Gastroesophageal sphincter (tissue), 4 donors: ENCODE measurements at places on chromosomes 1 and 21.
A peak's percentile ranks its signal among the peaks of the same experiment; 100 is the strongest.

DNA sequence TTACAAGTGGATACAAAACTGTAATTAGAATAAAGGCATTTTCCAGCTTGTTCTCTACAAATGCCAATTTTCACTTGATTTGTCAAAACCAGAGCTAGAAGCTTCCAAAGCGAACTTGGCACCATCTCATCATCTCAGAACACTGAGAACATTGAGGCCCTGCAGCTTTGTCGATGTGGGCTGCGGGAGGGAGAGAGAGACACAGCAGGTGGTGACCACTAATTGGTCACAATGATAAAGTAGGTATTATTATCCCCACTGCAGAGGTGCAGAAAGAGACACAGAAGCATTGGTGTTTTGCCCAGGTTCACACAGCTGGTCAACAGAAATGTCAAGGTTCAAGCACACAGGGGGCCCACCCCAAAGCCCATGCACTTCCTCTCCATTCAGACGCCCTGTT, 72.2 kb upstream of the KRTAP19-8 start:
- no peak for ATAC-seq

- ATAC-seq: no peak
Measured at GRCh38 chr1:38781872-38782617, 77.5 kb downstream of the RRAGC start.

- ATAC-seq: no peak
Measured at GRCh38 chr1:182394055-182394775, 2.6 kb upstream of the GLUL start.

DNA sequence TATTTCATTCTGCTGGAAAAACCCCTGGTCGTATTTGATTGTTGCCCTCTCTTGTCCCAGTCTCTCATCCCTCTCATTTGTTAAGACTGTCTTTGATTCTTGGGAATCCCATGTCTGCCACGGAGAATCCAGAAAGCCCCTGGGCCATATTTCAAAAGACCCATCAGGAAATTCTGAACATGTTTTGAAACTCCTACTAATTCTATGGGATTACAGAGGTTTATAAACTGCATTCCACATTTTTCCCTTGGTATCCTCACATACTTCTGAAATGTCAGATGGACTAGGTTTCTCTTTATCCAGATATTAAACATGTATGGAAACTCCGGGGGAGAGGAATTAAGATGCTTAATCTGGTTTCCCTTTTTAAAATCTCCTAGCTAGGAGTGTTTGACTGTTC, 80.0 kb downstream of the HUNK start:
- ATAC-seq: no peak

GRCh38 chr1:206554701-206555472, 47.6 kb downstream of the RASSF5 start:
- ATAC-seq: no peak

DNA sequence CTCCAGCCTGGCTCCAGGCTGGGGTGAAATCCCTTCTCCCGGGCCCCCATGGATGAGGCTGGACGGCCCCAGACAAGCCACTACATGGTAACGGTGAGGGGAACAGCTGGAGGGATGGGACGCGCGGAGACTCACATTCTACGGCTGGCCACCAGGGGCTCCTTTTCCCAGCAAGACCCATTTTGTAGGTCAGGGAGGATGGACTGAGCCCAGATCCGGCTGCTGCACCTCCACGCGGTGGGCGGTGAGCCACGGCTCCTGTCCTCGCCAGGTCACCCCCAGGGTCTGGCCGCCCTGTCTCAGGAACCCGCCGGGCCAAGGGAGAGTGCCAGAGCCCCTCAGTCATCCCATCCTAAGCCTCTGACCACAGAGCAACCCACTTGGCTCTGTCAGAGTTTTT, 75.0 kb upstream of the ACTRT2 start:
- no peak for ATAC-seq

DNA sequence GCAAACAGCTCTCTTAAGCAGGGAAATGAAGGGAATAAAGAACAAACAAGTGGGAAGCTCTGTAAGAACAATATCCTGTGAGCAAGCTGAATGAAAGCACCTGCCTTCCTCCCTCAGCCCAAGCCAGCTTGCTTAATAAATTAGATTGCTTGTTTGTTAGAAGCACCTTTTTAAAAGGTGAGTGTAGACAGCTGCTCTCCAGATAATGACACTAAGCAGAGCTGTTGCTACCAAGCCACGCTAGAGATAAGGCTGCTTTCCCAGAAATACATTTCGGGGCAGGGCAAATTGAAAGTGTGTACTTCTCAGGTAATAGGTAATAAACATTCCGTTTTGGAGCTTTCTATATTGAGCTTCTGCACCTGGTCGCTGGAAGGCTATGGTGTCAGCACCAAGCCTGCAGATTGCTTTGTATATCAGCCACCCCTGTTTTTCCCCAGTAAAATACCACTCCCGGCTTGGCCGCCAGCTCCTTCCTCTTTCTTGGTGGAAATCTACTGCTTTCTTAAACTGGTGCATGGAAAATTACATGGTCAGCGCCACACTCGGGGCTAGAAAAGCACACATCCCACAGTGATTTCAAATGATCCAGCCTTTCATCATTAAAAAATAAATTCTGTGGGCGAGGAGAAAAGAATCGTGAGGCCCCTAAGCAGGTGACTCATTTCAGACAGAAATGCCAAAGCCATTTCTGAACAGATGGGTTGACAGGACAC, 151.3 kb downstream of the ETS2 start:
- no peak for ATAC-seq

- ATAC-seq: peak; percentile 83
Measured at GRCh38 chr21:29181799-29182470, 51.5 kb downstream of the MAP3K7CL start.

- ATAC-seq: no peak
Measured at GRCh38 chr1:26482921-26483320, 10.7 kb downstream of the HMGN2 start.

DNA sequence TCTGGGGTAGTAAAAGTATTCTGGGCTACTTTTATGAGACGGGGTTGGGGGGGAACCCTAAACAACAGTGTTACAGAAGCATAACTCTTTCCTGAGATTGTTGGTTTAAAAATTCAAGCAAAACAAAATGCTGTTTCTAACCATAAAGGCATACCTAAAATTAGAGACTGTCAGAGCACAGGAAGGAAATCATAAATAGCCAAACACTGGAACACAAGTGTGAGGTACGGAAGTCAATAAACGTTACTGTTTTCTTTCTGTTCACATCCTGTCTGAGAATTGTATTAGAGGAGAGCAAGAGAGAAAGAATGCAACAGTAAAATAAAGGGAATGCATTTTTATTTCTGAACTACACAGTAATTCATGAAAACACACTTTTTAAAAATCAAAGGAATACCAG, 42.8 kb upstream of the IL12RB2 start:
- no peak for ATAC-seq

DNA sequence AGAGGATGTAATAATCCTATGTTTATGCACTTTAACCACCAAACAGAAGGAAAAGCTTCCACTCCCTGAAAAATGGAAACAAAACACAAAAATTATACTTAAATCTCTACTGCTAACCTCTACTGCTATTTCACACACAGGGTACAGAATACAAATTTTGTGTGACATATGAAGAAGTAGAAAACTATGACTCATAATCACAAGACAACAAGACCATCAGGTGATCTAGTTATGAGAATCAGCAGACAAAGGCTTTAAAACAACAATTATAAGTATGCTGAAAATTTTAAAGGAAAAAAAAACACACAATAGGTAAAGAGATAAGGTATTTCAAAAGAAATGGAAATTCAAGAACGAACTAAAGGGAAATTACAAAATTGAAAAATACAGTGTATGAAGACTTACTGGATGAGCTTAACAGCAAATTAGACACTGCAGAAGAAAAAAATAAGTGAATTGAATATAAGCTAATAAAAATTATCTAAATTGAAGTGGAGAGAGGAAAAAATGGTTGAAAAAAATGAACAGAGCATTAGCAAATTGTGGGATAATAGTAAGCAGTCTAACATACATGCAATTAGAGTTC, 13.6 kb upstream of the NAV1 start:
- no peak for ATAC-seq

GRCh38 chr1:198205016-198205684, 48.4 kb downstream of the NEK7 start:
- ATAC-seq: no peak

DNA sequence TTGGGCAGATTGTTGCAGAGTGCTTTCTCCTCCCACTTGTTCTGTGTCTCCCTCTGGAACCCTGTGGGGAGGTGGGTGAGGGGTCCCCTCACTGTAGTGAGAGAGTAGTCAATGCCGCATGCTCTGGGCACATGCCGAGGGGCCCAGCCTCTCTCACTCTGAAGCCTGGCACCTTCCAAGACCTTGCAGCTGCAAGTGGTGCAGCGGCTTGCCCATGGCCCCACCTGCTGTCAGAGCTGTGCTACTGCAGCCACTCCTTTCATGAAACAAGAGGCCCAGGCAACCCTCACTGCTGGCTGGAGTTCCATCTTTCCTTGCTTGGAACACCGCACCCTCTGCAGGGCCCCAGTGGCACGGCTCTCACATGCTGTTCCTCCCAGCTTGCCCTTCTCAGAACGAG, 58.4 kb upstream of the COL6A1 start:
- peak; percentile 88 for ATAC-seq

DNA sequence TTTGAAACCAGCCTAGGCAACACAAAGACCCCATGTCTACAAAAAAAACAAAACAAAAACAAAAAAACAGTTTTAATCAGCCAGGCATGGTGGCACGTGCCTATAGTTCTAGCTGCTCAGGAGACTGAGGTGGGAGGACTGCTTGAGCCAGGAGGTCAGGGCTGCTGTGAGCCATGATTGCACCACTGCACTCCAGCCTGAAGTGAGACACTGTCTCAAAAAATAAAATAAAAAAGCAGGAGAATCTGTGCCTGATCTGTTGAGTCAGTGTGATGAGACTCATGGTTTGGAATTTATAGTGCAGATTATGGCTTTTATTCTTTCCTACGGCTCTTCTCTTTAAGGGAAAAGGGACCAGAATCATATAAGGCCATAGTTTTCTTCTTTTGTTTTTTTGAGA, 16.5 kb downstream of the TRIT1 start:
- no peak for ATAC-seq

DNA sequence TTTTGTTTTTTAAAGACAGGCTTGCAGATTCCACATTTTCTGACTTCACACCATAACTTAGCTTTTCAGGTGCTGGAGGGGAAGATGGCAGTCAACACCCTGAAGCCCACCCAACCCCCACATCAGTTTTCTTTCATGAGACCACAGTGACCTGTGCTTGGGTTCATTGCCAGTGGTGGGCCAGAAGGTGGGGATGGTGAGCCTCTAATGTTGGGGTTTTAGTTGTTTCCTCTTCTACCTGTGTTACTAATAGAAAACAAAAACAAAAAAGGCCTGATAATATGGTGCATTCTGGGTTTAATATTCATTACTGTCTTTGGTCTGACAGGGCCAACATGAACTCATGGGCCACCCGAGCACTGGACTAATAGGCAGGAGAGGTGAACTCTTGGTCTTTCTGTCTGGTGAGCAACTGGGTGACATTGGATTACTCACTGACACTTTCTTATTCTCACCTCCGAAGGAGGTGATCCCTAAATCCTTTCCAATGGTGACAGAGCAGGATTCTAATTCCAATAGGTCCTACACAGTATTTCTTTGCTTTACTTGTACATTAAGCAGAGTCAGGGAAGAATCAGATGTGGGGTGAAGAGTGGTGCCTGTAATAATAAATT, 132.8 kb downstream of the CLIC6 start:
- no peak for ATAC-seq

DNA sequence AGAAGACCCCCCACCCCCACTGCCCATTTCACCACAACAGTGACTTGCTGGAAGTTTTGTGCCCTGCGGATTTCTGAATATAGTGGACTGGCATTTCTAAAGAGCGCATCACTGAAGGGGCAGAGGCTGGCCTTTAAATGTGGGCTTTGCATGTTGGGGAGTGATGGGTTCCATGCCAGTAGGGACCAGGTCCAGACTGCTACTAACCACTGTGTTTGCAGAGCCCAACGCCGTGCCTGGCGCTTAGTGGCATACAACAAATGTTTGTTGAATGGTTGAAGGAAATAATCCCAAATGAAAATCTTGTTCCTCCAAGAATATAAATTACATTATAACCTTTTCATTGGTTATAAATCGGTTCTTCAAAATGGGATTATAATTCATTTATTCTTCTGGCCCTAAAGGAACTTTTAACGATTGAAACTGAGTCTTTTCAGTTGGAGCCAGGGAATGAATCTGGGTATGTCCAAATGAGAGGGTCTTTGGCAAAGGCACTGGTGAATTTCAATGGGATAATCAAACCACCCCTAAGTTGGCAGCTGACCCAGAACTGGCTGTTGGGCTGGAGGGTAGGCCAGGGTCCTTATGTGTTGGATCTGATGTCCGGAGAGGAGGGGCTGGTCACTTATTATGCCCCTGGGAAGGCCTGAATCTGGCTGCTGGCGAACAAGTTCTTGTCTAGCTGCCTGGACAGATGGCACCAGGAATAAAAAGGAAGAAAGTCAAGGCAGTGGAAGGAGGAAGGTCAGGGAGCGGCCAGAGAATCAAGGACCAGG, 13.8 kb upstream of the SDHB start:
- no peak for ATAC-seq

DNA sequence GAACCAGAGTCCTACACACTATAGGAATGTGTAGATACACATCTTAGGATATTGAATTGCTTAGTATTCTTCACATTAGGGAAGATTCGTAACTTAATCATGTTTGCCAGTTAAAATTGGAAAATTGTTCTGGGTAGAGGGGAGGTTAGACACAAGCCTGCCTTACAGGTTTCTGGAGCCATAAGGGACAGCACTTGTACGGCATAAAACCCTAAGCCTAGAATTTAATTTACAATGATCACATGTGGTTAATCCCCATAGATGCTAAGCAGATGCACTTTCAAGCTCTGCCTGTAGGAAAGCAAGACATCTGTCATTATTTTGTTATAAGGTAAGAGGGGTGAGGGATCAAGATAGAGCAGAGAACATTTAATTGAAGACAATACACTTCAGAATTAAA, 820.7 kb downstream of the NCAM2 start:
- ATAC-seq: no peak

GRCh38 chr1:213891989-213892902, 95.5 kb upstream of the PROX1 start:
- no peak for ATAC-seq

GRCh38 chr1:228867108-228867950, 132.1 kb downstream of the RHOU start:
- ATAC-seq: no peak

DNA sequence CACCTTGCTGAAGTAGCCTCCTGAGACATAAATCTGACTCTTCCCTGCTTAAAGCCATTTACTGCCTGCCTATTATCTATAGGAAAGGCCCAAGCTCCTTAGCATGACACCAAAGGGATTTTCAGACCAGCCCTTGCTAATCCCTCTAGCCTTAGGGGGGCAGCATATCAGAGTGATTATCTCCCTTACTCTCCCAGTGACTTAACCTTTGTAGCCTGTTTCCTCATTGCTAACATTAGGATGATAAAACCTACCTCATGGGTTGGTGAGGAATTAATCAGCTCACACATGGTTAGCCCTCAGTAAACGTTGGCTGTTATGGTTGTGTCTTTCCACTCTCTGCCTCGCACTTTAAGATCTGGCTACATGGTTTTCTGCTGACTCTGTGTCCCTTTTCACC, 70.1 kb downstream of the ROR1 start:
- ATAC-seq: no peak

GRCh38 chr1:208988811-208989222, 594.7 kb upstream of the CAMK1G start:
- ATAC-seq: peak; percentile 41
